Suprapubic skin (tissue), 4 donors: ENCODE measurements at places on chromosomes 2 and 18.

GRCh38 chr2:8872821-8873432 is 35.5 kb upstream of the KIDINS220 start:
- DNase-seq = no peak

- DNase-seq = no peak
These were observed 10.0 kb downstream of the PCARE start for GRCh38 chr2:29064346-29064715.

- DNase-seq = no peak
These were observed 84.3 kb downstream of the COL4A4 start for GRCh38 chr2:227079726-227080125.

- no peak for DNase-seq
These were observed 657.8 kb downstream of the MBD2 start for GRCh38 chr18:53566626-53567025.

GRCh38 chr2:56014046-56014730 is 90.6 kb upstream of the EFEMP1 start:
- no peak for DNase-seq

DNA sequence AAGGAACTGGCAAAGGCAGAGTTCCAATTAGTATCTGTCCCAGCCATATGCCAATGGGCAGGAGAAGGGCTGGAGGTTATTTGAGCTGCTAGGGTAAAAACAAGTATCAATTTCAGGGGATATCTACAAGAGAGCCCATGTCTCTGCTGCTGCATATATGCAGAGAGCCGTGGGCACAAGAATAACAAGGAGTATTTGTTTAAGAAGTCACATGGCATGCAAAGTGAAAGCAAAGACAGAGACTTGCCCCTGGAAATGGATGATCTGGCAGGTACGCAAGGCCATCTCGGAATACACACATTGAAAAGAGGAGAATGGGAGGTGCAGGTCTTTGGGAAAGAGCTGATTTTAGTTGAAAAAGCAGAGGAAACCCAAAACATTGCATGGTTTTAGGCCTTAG is 170.6 kb downstream of the EVA1A start:
- DNase-seq = no peak

DNA sequence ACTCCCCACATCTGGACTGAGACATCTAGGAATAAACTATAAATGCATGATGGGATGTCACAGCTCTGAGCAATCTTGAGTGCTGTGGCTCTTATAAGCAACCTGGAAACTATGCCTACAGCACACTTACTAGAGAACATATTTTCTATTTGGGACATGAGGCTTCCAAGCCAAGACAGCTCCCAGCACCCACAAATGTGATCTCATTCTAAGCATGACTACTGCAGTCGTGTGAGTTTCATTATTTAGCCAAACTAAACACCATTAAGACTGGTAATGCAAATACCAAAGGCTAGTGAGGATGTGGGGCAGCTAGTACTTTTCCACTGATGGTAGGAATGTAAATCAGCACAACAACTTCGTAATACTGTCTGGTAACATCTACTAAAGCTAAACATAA is 72.5 kb downstream of the RTTN start:
- DNase-seq = no peak

DNA sequence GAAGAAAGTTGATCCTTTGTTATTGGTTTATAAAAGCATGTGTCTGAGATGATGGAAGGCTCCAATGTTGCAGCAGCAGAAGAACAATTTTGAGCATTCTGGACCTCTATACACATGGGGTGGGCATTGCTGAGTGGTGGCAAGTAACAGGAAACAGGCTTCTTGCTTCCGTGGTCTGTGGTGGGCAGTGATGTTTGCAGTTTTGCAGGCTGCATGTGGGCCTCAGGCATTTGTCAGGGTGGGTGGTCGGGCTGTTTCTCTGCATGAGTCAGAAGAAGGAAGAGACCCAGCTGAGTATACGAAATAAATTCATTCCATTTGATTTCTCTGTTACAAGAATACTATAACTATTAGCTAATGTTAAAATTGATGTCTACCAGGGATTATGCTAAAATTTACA is 239.5 kb upstream of the COL3A1 start:
- DNase-seq = no peak

DNA sequence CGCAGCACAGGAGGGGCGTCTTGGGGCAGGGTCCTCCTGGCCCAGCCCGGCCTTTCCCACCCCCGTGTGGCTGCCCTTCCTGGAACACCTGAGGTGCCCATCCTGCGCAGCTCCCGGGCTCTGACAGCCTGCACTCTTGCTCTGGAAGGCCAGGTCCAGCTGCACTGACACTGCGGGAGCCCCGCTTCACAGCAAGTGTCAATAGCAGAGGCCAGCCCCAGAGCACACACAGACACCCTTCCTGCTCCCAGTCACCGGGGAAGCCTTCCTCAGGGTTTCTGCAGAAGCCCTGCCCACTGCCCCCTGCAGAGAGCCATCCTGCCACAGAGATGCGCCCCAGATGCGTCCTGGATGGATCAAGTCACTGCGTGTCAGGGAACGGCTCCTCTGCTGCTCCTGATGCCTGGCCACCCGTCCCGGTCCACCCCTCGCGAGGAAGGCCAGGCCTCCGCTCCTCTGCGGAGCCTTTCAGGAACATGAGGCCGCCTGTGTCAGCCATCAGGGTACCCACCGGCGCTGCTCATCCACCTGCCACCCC is 519.2 kb upstream of the MYT1L start:
- DNase-seq = no peak

GRCh38 chr2:135149251-135149650 is 97.2 kb downstream of the RAB3GAP1 start:
- no peak for DNase-seq

GRCh38 chr18:28834889-28835288 is 658.0 kb upstream of the CDH2 start:
- DNase-seq = no peak

GRCh38 chr18:74081966-74082741 is 65.5 kb downstream of the FBXO15 start:
- no peak for DNase-seq

DNA sequence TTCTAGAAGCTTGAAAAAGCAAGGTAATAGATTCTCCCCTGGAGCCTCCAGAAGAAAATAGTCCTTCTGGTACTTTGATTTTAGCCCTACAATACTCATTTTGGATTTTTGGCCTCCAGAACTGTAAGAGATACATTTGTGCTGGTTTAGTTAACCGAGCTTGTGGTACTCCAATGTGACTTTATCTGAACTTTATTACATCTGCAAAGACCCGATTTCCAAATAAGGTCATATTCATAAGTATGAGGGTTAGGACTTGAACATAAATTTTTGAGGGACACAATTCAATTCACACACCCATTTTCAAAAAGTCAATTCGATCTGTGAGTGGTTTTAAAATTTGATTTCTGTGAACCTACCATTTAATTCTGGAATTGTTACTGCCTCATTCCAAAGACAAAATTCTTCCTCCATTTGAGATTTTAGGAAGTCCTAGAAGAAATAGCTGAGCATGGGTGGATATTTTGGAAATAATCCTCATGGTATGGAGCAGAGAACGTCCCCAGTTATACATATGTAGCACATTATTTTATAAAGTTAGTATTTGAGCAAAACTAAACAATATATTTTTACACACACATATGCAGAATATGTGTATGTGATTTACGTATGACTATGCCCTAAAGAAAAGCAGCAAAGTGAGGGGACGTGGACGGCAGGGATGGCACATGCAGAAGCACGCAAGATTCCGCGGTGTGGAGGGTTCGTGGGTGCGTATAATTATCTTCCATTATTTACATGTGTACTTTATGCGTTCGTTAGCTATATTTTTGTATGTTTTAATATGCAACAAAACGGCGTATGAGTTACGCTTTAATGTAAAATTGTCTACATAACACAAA is 905 bp upstream of the NUP35 start:
- no peak for DNase-seq

DNA sequence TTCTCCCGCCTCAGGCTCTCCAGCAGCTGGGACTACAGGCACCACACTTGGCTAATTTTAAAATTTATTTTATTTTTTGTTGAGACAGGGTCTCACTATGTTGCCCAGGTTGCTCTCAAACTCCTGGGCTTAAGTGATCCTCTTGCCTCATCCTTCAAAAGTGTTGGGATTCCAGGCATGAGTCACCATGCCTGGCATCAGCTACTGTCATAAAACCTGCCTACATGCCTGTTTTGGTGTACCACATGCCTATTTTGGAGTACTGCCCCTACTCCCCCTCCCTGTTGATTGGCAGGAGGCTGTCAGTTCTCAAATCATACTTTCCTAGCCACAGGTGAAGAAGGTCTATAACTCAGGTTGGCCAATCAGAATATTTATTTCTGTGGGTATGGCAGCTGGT is 64.0 kb downstream of the CHST9 start:
- DNase-seq = no peak

DNA sequence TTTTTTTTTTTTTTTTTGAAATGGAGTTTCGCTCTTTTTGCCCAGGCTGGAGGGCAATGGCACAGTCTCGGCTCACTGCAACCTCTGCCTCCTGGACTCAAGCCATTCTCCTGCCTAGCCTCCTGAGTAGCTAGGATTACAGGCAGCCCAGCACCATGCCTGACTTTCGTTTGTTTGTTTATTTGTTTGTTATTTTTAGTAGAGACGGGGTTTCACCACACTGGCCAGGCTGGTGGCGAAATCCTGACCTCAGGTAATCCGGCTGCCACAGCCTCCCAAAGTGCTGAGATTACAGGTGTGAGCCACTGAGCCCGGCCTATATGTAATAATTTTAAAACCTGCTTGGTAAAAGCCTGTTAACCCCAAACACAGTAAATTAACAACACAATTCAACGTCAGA is 435.7 kb downstream of the LRRTM4 start:
- DNase-seq = no peak

GRCh38 chr2:126976721-126977328 is 78.1 kb downstream of the TEX51 start:
- DNase-seq = no peak

DNA sequence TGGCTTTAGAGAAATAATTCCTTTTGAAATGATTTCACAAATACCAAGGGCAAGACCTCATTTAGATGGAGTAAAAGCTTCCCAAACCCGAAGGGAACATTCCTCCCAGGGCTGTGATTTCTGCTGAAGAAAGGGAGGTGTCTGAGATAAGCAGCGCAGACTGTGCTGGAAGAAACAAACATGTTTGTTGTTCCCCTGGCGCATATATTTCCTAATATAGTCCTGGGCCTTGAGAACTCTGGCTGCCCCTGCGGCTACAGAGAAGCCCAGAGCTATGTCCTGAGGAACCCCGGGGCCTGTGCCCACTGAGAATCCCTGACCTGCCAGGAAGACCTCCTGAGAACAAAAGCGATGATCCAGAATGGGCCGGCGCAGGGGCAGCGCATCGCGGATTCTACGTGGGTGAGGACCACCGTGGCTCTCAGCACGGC is 372.6 kb upstream of the NT5C1B start:
- no peak for DNase-seq

- DNase-seq = peak; percentile 29
These were observed 4.1 kb upstream of the WNT6 start for GRCh38 chr2:218855305-218856166.

- DNase-seq = no peak
These were observed 149.6 kb downstream of the MYT1L start for GRCh38 chr2:2181493-2181892.

DNA sequence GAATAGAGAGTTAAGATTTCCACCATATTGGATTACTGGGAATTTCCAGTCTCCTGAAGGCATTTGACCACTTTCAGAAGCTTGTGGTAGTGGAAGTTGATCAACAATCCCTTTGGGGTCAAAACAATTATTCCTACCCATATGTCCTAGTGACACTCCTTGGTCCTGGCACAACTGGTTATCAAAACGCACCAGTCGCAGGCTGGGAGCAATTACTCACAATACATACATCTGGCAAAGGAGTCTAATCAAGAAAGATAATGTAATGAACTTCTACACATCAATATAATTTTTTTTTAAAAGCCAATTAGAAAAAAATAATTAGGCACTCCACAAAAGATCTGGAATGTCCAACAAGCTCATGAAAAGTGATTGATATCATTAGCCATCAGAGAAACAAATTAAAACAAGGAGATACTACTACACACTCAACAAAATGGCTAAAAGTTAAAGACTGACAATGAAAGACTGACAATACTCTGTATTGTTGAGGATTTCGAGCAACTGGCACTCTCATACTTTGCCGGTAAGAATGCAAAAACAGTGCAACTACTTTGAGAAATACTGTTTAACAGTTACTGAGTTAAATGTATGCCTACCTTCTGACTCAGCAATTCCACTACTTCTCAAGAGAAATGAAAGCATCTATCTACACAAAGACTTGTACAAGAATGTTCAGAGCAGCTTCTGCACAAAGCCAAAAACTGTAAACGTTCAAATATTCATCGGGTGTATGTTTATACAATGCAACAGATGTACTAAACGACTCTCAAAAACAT is 2.0 kb downstream of the INO80C start:
- DNase-seq = no peak

DNA sequence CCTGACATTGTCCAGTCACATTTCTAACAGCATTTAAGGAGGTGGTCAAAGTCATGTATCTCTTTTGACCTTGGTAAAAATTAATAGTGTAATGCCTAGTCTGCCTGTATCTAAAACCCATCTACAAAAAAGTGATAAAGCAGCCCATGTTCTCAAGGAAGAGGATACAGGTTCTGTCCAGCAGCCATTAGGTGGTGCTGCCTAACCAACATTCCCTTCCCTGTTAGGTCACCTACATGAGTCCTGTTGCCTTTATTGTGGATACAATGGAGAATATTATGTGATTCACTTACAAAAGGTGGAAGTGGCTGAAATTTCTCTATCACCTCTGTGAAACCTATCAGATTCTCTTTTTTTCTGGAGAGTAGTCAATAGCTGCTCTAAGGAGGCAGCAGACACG is 52.5 kb downstream of the AQP4 start:
- no peak for DNase-seq

GRCh38 chr2:135037831-135038230 is 9.4 kb downstream of the MAP3K19 start:
- DNase-seq = no peak

DNA sequence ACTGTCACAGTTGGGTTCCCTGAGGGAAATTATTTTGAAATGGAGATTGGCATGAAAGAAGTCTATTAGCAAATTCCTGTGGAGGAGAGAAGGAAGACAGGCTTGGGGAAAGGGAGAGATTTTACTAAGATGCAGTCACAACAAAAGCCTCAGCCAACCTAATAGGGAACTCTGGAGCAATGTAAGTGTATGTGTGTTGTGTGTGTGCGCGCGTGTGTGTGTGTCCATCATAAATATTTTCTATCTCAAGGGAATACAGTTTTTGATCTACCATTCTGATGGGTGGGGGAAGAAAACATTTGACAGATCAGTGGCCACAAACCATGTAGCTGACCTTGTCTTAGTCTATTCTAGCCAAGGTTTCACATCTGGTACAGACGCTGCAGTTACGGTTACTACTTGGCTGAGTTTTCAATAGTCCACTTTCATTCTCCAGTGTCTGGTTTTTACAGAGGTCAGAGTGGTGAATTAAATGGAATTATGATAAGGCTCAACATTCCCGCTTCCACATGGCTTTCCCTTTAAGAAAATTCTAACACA is 72.6 kb downstream of the MREG start:
- DNase-seq = no peak

DNA sequence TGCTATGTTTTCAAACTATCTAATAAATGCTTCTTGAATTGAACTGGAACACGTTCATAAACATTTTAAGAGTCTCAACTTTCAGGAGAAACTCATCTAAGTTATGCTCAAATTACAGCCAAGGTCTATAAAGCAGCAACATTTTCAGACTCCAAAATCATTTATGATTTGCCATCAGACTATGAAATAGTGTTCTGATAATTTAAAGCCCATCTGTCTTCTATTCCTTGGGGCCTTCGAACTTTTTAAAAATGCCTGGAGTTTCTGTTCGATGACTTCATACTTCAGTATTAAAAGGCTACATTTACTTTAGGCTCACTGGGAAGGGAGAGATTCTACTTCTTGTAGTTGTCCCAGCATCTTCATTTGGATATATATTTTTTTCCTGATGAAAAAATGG is 73.6 kb upstream of the NXPH2 start:
- DNase-seq = no peak
